ENCODE measurements at places on chromosomes 11 and 22.
A peak's percentile ranks its signal among the peaks of the same experiment; 100 is the strongest.

- no peak for DNase-seq
Measured at GRCh38 chr11:130022799-130023198, 20.2 kb upstream of the PRDM10 start.

- DNase-seq = no peak
Measured at GRCh38 chr11:113553915-113554314, 78.7 kb upstream of the DRD2 start.

DNA sequence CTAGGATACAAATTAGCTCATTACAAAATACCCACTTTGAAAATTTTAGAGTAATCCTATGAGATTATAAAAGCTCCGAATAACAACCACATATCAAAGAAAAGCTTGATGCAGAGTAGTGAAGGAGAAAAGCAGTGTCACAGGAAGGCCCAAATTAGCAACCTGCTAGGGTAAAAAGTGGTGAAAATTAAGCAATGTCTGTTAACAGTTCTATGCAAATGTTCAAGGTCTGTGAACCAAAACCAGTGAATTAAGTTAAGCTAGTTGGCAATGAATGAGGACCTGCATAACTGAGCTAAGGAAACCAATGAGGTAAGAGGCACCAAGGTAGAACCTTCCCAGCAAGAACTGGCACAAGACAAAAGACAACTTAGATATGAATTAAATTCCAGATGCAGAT, 29.6 kb downstream of the PRDM10 start:
- DNase-seq = no peak

DNA sequence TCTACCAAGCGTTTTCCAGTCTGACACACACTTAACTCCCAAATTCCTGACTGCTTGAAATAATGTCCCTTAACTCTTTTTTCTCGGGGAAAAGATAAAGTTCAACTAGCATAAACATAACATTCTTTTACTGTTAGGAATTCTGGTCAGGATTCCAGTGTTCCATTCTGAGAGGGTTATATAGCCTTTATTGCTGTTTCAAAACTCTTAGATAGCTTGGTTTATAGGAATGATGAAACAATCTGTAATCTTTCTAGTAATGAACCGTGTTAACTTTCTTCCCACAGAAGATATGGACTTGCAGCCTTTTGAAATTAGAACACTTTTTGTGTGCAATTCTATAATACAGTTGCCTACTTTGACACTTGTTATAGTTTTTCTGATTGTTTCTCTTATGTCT, 8.6 kb downstream of the REXO2 start:
- DNase-seq = no peak

DNA sequence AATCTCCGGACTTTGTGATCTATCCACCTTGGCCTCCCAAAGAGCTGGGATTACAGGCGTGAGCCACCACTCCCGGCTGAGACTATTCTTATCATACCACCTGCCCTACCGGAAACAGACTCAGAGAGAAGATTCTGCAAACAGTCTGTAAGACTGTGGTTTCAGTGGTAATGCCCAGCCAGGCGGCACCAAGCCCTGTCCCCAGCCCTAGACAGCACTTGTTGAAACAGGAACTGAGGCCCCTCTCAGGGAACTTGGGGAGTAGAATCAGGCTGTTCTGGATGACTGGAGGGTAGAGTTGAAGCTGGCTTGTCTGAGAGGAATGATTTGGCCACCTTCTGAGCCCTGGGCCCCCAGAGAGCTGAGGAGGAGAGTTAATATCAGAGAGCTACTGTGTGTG, 1.3 kb upstream of the INSC start:
- peak; percentile 84 for DNase-seq

DNA sequence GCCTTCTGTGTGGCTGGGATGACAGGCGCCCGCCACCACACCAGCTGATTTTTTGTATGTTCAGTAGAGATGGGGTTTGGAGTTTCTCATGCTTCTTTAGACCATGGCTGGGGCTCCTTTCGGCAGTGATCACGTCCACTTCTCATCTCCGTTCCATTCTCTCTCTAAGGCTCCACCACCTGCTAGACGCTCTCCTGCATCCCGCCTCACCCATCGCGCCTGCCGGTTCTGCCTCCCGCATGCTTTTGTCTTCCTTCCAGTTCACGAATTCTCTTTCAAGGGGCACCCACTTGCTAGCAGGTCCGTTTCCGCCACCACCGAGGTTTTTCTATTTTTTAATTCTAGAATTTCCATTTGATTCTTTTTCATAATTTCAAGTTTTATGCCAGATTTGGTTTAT, 22.0 kb upstream of the SYT8 start:
- DNase-seq = no peak

- DNase-seq = no peak
Measured at GRCh38 chr11:85961930-85962363, 106.8 kb downstream of the CCDC83 start.

DNA sequence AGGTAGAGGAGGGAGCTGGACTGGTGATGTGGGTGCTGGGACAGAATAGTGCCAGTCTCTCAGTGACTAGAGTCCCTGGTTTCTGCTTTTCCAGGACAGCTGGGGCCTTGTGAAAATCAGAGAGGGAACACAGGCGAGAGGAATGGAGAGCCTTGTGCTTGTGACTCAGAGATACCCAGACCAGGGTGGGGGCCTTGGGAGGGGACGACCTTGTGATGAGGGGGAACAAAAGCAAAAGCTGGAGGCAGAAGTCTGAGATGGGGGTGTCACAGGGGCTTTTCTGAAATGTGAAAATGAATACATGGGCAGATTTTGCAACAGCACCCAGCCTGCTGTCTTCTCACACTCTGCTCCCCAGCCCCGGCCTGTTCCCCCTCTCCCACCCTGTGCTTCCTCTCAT, 3.4 kb upstream of the NR1H3 start:
- no peak for DNase-seq

DNA sequence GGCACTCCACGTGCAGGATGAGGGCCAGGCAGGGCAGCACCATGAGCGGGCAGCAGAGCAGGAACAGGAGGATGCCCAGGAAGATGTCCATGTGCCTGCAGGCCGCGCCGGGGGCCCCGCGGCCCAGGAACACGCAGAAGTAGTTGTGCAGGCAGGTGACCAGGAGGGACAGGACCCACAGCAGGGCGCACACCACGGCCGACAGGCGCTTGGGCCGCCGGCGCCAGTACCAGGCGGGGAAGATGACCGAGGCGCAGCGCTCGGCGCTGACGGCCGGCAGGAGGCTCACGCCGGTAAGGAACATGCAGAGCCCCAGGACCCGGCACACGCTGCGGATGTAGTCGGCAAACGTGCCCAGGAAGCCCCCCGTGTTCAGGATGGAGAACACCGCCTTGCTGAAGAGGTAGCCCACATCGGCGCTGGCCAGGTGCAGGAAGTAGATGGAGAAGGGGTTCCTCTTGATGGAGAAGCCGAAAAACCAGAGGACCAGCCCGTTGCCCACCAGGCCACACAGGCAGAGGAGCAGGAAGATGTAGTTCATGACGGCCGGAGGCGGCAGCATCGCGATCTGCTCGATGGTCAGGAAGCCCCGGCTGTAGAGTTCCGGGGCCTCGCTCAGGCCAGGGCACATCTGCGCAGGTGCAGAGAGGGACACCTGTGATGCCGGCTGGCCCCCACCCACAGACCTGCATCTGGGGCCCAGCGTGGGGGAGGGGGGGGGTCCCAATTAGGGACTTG, 7.2 kb downstream of the MRGPRF start:
- no peak for DNase-seq

GRCh38 chr22:43514476-43515157, 102.8 kb downstream of the MPPED1 start:
- no peak for DNase-seq

DNA sequence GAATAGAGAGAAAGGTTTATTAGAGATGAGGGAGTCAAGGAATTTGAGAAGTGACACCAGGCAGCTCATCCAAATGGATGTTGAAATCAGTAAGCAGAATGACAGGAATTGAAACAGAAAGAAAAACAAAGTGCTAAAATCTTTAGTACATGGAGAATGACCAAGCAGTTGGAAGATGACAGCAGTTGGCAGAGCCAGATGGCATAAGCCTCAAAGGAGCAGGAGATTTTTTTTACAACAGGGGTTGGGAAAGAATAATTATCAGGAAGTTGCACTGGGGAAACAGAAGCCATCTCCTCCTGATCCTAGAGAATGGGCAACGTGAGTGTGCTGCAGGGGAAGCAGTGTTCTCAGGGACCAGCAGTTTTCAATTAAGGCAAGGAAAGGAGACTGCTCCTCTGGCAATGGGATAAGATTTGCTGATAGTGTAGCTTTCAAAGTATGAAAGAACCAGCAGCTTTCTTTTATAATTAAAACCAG, 28.9 kb downstream of the RAB39A start:
- no peak for DNase-seq

- DNase-seq = no peak
Measured at GRCh38 chr22:24112188-24112587, 69.1 kb upstream of the SUSD2 start.

Measured in KBM-7 (cell line).